ENCODE measurements at places on chromosomes 3 and 15.

DNA sequence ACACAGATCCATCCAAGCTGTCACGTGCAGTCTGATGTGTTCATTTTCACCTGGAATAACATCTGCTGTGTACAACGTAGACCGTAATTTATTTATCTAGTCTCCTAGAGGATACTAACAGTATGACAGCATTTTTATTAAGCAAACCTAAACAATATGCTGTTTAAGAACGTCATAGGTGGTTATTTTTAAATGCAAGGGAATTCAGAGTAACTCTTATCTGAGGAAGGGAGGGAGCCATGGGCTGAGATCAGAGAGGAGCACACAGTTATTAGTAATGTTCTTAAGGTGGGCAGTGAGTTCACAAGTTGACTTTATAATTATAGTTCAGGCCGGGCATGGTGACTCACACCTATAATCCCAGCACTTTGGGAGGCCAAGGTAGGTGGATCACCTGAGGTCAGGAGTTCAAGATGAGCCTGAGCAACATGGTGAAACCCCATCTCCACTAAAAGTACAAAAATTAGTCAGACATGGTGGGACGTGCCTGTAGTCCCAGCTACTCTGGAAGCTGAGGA is 193.6 kb downstream of the UACA start:
- DNase-seq: no peak

DNA sequence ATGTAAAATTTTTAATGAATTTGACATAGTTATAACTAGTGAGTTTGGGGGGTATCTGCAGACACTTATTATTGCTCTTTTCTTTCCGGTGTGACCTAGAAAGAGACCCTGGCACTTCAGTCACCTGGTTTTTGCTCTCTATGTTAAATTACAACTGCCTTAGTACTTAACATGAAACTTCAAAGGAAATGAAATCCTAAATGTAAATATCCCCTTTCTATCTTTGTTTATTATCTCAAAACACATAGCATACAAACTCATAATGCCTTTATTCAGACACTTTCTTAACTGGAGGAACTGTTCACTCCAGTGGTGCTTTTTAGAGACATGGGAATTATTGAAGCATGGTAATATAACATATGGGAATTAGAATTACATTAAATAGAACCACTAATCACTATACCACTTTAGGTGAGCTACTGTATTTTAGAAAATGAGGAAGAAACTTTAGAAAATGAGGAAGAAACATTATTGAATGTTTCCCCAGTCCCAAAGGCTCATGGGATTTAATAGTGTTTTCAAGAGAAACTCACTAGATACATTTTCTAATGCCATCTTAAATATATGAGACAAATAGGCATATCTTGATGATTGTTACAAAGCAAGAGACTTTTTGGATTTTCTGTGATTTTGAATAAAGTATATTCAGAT is 119.5 kb upstream of the MLF1 start:
- peak; percentile 11 for DNase-seq

DNA sequence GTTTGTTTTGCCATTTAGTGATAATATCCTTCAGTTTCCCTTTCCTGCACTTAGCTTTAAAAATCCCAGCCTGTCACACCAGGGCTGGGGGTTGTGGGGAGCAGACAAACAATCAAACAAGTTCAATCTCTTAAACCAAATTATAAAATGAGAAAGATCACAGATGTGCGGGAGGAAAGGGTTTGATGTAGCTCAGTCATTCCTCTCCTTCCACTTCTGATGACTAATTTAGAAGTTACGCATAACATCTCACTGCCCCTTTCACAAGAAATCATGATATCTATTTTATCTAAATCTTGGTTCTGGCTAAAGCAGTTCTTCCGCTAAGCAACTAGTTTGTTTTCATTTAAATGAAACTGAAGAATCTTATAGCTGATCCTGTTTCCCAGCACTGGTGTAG is 34.1 kb upstream of the ATG7 start:
- DNase-seq: no peak

DNA sequence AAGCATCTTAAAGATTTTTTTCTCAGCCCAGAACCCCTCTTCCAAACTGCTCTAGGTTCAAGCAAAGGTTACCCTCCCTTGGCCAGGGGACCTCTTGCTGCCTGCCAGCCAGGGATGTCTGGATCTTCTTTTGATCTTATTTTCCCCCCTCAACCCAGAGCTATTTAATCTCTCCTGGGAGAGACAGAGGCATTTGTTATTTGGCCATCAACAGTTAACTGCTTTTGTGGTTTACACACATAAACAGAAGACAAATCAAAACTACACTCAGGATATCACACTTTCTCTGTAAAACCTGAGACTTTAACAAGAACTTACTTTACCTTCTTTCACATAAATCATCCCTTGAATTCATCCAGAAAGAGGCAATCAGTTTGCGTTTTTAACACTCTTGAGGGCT is 272.5 kb downstream of the THSD4 start:
- no peak for DNase-seq

DNA sequence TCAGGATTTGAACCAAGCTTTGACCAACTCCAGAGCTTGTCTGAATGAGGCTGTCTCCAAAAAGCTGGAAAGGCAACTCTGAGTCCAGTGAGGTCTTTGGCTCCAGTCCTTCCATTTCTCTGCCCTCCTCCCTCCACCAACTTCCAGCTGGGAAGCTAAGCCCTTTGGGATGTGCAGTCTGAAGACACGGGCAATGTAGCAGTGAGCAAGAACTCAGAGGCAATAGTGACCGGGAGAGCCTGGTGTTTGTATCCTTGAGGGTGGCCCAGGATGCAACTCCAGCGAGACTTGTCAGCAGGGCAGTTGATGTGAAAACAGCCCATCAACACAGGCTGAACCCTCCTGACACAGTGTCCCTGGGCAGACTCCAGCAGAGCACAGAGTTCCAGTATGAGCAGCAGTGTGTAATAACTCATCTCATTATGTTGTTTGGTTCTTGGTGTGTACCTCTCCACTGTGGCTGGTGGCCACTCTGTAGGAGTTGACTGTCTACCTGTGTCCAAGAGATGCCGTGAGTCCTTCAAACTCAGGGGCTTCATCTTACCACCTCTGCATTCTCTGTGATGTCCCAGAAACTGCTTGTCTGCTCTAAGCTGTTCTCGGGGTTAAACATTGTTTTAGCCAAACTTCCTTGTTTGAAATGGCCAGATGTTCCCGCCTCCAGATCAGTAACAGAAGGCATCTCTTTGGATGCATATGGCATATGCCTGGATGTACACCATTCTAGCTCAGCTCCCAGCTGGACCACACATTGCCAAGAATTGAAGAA is 6.6 kb downstream of the CDCP1 start:
- DNase-seq: no peak
